H9 (cell line): ENCODE measurements at places on chromosomes 11 and 22. TPM values are rescaled to one million over a fixed set of nuclear protein-coding genes. Genes with fewer than 3 reads are reported as not detected.

DNA sequence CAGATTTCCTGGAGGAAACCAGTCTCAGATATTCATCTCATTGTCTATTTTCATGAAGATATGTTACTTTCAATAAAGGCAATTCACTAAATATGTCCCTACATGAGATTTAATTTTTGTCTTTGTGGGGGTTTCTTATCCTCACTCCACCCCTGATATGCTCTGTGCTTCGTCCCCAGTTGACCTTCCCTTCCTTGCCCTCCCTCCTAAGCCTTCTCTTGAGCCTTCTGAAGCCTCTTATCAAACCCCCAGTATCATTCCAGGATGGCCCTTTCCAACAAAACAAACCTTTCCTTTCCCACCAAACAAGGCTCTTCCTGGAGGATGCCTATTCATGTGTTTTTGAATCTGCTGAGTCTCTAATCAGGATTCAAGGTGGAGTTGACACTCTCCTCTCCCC is 44.8 kb downstream of the CSNK2A3 start:
- no peaks in the 10 kb centered on the region for H3K4me1 ChIP-seq
- H3K27me3 ChIP-seq, result no peaks in the 10 kb centered on the region
- no peak overlapping the region for H3K4me3 ChIP-seq
- H3K36me3 ChIP-seq, result no peaks in the 10 kb centered on the region
- DNase-seq, result no peak

OR6T1 gene
- not detected in 2 replicates for total RNA-seq

DNA sequence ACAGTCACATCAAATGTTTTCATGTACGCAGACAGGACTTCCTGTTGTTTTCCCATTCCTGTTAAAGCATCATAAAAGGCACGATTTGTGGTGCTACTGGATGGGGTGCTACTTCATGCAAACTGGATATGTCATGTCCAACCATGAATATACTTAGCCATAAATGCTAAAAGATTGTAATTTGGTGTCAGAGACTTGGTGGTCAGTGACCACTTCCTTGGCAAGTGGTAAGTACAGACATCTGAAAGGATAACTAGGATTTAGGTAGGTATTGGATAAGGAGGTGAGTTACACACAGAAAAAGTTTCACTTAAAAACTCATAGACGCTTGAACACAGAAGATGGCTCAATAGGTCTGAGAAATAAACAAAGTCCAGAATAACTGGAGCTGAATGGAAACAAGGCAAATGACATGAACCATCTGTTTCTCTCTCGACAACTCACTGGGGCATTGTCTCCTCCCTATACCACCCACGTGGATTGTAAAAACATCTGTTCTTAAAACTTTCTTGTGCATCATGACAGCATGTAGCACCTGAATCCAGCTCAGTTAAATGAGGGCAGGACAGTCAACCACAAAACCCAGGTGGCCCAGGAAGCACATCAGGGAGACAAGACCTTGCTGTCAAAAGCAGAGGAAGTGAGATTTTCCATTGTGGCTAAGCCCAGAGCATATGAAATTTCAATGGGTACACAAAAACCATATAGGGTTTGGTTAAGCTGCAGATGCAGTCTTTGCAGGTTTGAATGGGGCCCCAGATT is 22.1 kb upstream of the IGLL5 start:
- no peak overlapping the region for H3K4me3 ChIP-seq
- no peak for DNase-seq
- no peaks in the 10 kb centered on the region for H3K4me1 ChIP-seq
- no peaks in the 10 kb centered on the region for H3K36me3 ChIP-seq
- H3K27me3 ChIP-seq, result peaks cover 5% of the 10 kb centered on the region; the same call in 1 of the 2 replicates

GRCh38 chr11:130474637-130475400 is 26.4 kb downstream of the ADAMTS15 start:
- no peaks in the 10 kb centered on the region for H3K36me3 ChIP-seq
- H3K4me1 ChIP-seq, result no peaks in the 10 kb centered on the region; the same call in 1 of the 2 replicates
- H3K27ac ChIP-seq, result no peak overlapping the region
- DNase-seq, result no peak
- H3K27me3 ChIP-seq, result no peaks in the 10 kb centered on the region

PKP3 gene
- 41.7 and 43.8 TPM in 2 replicates for total RNA-seq

- H3K27me3 ChIP-seq, result no peaks in the 10 kb centered on the region
- peaks cover 15% of the 10 kb centered on the region for H3K4me1 ChIP-seq
- H3K36me3 ChIP-seq, result peaks cover 10% of the 10 kb centered on the region
- H3K4me3 ChIP-seq, result peak overlapping the region; percentile 83
- DNase-seq, result peak; percentile 43
Measured at GRCh38 chr22:39995393-39996252, 869 bp downstream of the FAM83F start.

DNA sequence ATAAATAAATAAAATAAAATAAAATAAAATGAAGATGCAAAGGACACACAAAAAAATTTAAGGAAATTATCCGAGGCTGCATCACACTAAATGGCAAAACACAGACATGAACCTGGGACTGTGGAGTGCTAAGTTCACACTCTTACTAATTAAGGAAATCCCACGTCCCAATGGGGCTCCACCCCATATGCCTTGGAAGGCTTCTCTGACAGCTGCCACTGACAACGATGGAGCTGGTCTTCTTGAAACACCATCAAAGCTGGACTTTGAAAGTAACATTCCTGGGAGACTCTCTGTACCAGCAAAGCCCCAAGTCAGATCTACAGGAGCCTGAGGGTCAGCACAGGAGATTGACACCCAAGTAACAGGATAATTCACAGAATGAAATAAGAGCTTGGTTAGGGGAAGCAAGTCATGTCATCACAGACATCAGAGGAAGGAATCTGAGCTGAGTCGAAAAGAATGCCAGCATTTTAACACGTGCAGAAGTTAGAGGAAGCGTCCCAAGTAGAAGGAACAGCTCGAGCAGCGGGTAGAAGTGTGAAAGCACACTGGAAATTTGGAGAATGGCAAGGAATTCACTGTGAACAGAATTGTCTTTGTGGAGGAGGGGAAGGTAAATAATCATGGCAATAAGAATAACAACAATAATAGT is 13.8 kb downstream of the TPST2 start:
- H3K36me3 ChIP-seq, result peaks cover 36% of the 10 kb centered on the region
- H3K27me3 ChIP-seq, result no peaks in the 10 kb centered on the region
- peaks cover 19% of the 10 kb centered on the region; the same call in 1 of the 2 replicates for H3K4me1 ChIP-seq
- DNase-seq, result no peak
- H3K4me3 ChIP-seq, result no peak overlapping the region

DNA sequence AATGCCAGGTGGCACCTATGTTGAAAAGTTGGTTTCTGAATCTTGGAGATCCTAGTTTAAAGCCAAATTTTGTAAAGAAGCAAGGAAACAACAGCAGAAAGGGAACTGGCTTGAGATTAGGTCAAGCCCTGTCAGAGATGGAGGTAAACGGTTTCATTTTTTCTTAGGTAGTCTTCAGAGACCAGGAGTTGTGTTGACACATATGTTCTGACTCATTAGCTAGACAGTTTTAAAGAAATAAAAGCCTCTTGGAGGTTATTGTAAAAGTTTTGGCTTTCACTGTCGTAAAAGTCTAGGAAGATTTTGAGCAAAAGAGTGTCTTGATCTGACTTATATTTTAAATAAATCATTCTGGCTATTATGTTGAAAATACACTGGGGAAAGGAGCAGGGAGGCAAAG is 151.5 kb upstream of the CTSC start:
- H3K36me3 ChIP-seq, result no peaks in the 10 kb centered on the region
- H3K4me3 ChIP-seq, result no peak overlapping the region
- no peaks in the 10 kb centered on the region for H3K27me3 ChIP-seq
